ENCODE measurements at places on chromosomes 3 and 15.

GRCh38 chr3:156637480-156638022 lies 36.8 kb upstream of the TIPARP start:
- H3K36me3 ChIP-seq, result no peaks in the 10 kb centered on the region
- no peak overlapping the region for H3K4me3 ChIP-seq
- H3K27me3 ChIP-seq, result no peaks in the 10 kb centered on the region
- DNase-seq, result no peak
- no peak overlapping the region for H3K27ac ChIP-seq

DNA sequence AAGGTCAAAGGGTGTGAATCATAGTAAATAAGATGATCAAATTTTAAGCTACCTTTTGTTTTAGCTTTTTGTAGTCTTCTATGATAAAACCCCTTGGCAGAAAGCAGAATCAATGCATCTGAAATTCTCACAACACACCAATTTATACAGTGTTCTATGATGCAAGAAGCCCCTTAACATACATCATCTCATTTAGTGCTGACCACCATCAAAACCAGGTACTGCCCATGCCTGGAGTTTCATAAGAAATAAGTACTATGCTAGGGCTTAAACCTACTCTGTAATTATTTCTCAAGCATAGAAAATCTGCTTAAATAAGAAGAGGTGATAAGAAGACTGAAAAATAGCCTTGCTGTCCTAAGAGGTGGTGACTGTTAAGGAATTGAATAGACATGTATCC lies 67.6 kb downstream of the NBEAL2 start:
- H3K4me3 ChIP-seq, result no peak overlapping the region
- peaks cover 44% of the 10 kb centered on the region for H3K36me3 ChIP-seq
- DNase-seq, result no peak
- H3K27me3 ChIP-seq, result no peaks in the 10 kb centered on the region
- peaks cover 7% of the 10 kb centered on the region for H3K4me1 ChIP-seq

- no peak overlapping the region for H3K27ac ChIP-seq
- no peaks in the 10 kb centered on the region for H3K4me1 ChIP-seq
- H3K4me3 ChIP-seq, result no peak overlapping the region
- no peak for DNase-seq
These were observed 193.5 kb upstream of the SOX2 start for GRCh38 chr3:181518222-181518621.

DNA sequence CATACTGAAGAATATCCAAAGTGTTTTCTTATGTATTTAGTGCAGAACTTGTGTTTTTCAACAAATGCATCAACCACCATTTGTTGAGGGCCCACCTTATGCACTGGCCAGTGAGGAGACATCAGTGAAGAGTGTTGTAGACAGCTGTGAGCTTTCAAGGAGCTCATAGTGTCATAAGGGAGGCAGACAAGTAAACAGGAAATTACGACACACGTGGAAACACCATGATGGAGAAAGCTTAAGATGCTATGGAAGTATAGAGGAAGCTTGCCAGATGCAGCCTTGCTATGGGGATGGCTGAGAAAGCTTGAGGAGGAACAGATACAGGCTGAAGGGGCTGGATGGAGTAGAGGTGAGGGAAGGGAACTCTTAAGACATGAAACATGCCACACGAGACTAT lies 50.8 kb upstream of the PSMD6 start:
- H3K27ac ChIP-seq, result no peak overlapping the region
- H3K27me3 ChIP-seq, result peaks cover 13% of the 10 kb centered on the region
- H3K4me1 ChIP-seq, result no peaks in the 10 kb centered on the region
- H3K4me3 ChIP-seq, result no peak overlapping the region
- DNase-seq, result no peak

DNA sequence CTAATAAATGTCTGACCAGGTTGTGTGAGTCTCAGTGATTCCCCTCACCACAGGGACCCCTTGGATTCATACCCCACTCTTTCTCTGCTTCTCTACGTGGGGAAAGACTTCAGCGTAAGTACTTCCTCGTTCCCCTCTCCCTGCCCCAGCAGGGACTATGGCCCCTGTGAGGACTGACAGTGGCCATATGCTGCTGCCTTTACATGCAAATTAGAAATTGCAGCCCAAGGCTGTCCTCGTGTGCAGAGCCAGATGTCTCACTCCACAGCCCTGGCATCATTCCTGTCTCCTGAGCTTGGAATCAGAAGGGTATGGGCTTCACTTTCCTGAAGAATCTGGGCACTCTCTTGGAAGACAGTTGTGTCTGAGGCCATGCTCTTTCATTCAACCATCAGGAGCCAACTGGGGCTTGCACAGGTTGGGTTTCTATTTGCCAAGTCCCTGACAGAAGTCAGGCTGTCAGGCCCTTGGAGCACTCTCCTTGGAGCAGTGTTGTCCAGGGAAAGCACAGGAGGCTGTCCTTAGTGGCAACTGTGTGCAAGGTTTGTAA lies 30.5 kb upstream of the IQCF2 start:
- peaks cover 16% of the 10 kb centered on the region for H3K27me3 ChIP-seq
- H3K4me3 ChIP-seq, result no peak overlapping the region
- H3K27ac ChIP-seq, result no peak overlapping the region

- no peak for DNase-seq
- H3K27me3 ChIP-seq, result peaks cover 3% of the 10 kb centered on the region
- peaks cover 19% of the 10 kb centered on the region for H3K4me1 ChIP-seq
- no peak overlapping the region for H3K4me3 ChIP-seq
- peak overlapping the region; percentile 73 for H3K27ac ChIP-seq
These were observed 10.2 kb upstream of the ITPKA start for GRCh38 chr15:41483519-41483918.

DNA sequence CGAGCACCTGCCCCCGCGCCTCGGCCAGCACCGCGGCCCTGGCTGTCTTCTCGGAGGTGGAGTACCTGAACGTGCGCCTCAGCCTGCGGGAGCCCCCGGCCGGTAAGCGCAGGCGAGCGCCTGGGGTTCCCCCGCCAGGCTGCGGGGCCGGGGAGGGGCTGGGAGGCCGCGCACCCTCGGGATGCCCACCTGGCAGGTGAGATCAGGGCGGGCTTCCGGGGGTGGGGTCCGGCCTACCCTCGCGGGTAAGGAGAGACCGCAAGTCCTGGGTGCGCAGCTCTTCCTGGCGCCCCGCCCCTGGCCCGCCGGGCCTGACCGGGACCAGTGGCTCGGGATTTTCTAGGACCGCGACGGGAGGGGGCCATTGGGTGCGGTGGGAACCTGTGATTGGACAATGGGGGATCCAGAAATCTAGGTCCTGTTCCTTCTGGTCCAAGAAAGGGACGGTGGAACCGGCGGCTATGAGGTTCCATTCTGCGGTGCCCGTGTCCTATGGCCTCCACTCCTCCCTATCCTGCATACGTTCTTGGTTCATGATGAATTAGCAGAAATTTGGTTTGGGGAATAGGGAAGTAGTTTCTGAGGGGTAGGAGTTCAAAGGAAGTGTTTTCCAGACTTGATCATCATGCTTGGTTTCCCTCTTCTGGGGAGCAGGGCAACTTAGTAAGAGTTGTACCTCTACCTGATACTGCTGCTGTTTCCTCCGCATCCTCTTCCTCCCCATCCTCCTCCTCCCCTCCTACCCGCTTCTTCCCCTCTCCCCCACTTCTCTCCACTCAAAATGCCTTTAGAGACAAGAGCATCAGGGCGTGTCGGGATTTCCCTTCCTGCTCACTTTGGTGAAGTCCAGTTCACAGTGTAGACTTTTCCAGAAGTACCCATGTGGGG lies 808 bp downstream of the ARRDC4 start:
- peaks cover 26% of the 10 kb centered on the region for H3K4me1 ChIP-seq
- H3K4me3 ChIP-seq, result peak overlapping the region; percentile 80
- peaks cover 4% of the 10 kb centered on the region for H3K36me3 ChIP-seq
- peaks cover 3% of the 10 kb centered on the region for H3K27me3 ChIP-seq
- H3K27ac ChIP-seq, result peak overlapping the region; percentile 69
- DNase-seq, result no peak

DNA sequence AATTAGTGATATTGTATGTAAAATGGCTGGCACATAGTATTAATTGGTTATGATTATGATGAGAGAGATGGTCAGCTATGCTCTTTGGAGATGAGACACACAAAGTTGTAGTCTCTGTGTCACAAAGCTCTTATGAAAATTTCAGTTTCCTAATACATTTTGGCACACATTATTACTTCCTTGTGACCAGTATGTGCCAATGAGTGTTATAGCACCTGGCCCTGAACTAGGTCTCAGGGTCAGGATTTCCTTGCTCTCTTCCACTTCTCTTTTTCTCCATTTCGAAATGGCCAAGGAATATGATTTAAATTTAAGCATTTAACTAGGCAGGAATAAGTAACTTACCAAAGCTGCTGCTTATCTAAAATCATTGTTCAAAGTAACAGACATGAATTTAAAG lies 28.0 kb downstream of the TIPARP start:
- no peak for DNase-seq
- H3K27ac ChIP-seq, result no peak overlapping the region
- no peak overlapping the region for H3K4me3 ChIP-seq

Measured in activated B cell treated with CpG ODN at 0.5 μM for 24 hours (primary cell).